Jurkat, Clone E6-1 (cell line): ENCODE measurements at places on chromosomes 5 and 9.

DNA sequence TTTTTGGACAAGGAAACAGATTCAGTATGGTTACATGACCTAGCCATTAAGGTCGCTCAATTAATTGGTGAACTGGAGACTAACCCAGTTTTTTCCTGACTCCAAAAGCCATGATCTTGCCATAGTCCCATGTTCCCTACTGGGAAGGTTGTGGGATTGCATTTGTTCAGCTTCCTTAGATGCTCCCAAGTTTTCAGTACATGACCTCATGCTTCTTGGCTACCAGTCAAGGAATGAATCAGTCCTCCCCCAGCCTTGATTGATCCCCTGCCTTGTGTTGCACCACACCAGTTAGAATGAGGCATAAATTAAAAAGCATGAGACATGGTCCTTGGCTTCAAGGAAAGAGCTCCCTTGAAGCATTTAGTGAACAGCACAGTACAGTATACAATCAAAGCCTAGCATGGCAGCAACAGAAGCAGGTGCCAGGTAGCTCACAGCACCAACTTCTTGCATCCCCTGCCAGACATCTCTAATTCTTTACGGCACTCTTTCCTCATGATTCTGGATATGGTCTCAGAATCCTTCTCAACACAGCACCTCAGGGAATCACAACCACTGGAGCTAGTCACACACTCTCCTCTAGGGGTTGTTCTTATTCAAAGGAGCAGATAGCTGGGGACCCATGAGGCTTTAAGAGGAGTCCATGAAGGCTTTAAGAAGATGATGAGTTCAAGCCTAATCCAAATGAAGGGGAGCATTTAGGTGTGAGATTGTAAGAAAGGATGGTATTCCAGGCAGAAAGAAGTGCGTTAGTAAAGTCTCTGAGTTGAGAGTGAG, 295.5 kb upstream of the CLINT1 start:
- DNase-seq: no peak

DNA sequence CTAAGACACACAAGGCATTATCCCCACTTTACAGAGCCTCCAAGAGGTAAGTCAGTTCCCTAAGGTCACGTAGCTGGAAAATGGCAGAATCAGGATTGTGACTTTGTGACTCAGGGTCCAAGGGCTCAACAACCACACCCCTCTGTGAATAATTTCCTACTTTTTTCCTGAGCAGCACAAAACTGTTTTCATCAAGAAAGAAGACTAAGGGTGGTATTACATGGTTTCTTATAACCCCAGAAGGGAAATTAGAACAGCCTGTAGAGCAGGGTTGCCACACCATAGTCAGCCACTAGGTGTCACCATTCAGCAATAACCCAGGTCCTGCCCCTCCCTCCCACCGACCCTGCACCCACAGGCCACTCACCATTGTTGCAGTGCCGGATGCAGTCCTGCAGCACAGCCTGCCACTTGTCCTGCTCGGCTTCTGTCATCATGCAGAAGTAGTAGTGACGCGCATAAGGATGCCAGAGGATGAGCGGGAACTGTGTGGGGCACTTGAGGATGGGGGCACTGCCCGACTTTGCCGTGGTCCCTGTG, 72.1 kb downstream of the LRSAM1 start:
- DNase-seq: peak; percentile 22

DNA sequence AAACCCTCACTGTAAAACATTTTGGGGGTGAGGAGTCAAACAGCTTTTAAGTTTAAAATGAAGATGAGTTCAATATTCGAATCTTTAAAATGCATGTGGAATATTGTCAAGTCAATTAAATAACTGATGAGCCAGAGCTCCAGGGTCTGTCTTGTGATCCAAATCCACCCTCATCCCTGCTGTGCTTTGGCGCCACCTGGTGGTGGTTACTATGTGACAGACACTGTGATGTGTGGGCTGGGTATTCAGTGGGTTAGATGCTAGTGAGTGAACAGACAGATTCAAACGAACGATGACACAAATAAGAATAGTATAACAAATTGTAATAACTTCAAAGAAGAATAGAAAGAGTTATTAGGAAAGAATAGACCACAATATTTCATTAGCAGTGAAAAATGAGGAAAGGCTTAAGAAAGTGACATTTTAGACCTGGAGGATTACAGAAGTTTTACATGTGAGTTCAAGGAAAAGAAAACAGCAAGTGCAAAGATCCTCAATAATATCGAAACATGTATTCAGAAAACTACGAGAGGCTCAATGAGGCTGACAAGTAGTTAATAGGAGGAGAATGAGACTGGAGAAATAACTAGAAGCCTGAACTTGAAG, 51.4 kb upstream of the CHSY3 start:
- peak; percentile 59 for DNase-seq

- DNase-seq: no peak
Measured at GRCh38 chr5:37553720-37554404, 174.7 kb downstream of the WDR70 start.

DNA sequence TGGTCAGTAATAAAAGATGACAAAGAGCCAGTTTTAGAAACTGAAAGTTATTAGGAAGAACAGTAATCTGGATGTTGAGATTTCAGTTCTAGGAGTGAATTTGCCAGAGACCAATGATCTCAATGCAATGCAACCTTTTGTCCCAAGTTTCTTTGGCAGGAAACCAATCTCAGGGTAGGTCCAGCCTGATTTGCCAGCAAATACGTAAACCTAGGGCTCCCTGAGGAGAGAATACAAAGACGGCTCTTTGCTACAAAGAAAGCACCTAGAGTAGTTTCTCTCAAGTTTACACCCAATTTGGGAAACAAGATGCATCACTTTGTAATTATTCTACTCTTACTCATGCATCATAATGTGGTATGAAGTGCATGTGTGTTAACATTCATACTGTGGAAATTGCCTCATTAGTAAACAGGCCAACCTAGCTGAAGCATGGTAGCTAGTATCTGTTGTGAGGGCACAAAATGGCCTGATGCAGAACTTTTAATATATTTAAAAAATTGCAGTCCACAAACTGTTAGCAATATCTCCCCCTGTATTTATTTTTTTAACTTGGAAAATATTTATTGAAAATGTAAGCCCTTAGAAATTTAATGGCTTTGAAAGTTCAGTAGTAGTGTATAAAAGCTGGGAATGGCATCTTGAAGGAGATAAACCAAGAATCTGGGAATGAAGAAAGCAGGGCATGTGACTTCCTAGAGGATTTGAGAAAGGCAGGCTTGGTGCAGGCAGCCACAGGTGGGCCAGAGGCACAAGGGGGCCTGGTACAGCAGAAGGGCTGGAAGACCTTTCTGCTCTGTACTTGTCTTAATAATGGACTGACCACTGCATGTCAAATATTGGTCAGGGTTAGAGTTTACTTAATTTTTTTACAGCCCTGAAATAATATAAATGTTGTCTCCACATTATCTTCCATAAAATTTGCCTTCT, 59.5 kb downstream of the MAST4 start:
- DNase-seq: no peak

- DNase-seq: no peak
Measured at GRCh38 chr5:54874337-54875021, 110.9 kb downstream of the ESM1 start.
